NCI-H460 (cell line): ENCODE measurements at places on chromosomes 4 and X.

GRCh38 chr4:47827343-47828047 lies 10.4 kb downstream of the CORIN start:
- DNase-seq = no peak

DNA sequence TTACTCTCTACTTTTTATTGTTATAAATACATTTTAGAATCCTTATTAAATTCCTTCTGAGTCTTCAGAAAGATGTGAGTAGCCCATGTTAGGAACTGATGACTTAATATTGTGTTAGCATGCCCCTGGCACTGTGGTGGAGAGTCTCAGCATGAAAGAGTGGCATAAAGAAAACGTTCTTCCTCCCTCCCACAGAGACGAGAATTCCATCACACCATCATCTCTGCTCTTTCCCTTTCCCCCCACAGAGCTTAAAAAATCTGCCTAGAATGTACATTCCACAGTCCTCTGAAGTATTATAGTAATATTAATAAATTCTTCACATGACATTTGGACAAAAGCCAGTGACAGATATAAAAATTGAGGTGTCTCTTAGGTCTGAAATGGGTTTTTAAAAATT lies 117.8 kb upstream of the DKK2 start:
- no peak for DNase-seq

DNA sequence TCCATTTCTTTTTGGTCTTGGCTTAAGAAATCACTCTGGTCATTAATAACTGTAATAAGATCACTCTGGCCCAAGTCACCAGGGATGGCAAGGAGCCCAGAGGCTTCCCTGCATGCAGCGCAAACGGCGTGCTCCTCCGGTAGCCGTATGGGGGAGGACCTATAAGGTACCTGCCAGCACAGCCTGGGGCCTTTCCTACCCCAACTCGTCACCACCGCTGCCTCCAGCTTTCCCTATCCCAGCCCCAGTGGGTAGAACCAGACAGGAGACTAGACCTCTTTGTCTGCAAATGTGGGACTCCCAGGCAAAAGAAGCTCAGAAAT lies 25.9 kb downstream of the HAND2 start:
- no peak for DNase-seq

DNA sequence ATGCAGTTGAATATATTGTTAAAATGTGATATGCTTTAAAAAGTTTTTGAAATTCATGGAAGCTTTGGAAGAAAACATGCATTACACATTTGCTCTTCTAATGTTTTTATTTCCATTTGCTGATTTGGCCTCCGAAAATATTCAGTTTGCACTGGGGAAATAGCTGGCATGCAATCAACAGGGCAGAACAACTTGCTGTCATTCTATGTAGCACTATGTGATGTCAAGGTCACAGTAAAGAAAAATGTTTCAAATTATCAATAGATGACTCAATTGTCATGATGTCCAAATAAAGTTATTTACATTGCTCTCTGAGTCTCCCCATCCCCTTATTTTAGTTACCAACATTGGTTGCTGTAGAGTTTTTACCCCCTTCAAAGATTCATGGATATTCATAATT lies 119.2 kb downstream of the TLL1 start:
- no peak for DNase-seq

DNA sequence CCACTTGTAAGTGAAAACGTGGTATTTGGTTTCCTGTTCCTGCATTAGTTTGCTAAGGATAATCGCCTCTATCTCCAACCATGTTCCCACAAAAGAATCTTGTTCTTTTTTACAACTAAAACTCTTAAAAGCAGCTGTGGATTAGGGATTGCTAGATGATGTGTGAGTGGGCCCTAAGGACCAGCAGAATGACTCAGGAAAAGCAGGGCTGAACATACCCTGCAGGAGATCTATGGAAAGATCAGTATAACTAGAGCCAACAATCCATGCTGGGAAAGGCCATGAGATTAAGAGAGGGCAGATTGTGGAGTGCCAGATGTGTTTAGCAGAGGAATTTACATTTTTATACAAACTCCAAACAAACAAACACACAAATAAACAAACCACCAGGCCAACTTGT lies 128.4 kb upstream of the TMEM164 start:
- DNase-seq = no peak
